Endodermal cell (in vitro differentiated cells): ENCODE measurements at places on chromosomes 3 and 15.

- DNase-seq, result peak; percentile 84
These were observed 8.9 kb upstream of the FURIN start for GRCh38 chr15:90859234-90860131.

- no peak for DNase-seq
These were observed 14.0 kb upstream of the UACA start for GRCh38 chr15:70777170-70777926.

DNA sequence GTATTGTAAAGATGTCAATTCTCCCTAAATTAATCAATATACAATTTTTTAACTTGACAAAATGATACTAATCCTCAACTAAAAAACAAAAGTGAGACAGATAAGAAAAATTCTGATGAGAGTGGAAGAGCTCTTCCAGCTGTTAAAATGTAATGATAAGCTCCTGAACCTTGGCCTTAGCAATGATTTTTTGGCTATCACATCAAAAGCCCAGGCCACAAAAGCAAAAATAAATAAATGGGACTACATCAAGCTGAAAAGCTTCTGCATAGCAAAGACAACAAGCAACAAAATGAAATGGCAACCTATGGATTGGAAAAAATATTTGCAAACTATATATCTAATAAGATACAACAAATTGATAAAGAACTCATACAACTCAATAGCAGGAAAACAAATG is 24.0 kb upstream of the SRPRB start:
- DNase-seq, result no peak

DNA sequence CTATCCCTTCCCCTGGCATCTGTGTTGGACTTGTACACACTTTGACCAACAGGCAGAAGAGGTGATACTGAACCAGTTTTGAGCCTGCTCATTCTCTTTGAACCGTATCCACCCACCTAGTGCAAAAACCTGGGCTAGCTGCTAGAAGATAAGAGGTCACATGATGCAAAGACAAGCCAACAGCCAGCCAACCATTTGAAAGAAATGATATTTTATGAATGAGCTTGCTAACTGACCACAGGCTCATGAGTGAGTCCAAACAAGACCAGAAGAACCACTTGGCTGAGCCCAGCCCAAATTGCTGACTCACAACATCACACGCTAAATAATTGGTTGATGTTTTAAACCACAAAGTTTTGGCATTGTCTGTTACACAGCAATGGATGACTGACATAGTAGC is 74.0 kb upstream of the CTNNB1 start:
- peak; percentile 5 for DNase-seq

DNA sequence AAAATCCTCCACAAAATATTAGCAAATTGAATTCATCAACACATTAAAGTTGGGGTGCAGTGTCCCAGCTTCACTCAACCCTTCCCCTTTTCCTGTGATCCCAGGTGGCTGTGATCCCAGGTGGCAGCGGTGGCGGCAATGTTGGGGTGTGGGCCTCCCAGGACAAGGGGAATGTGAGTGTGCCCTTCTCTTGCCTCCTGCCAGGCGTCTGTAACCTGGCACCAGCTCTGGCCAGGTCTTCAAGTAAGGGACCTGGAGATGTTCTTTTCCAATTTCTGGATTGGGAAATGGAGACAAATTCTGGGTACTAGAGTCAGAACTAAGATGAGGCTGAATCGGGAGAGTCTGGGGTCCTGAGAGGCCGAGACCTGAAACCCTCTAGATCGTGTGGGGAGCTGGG is 20.1 kb downstream of the GOLGA6A start:
- no peak for DNase-seq

DNA sequence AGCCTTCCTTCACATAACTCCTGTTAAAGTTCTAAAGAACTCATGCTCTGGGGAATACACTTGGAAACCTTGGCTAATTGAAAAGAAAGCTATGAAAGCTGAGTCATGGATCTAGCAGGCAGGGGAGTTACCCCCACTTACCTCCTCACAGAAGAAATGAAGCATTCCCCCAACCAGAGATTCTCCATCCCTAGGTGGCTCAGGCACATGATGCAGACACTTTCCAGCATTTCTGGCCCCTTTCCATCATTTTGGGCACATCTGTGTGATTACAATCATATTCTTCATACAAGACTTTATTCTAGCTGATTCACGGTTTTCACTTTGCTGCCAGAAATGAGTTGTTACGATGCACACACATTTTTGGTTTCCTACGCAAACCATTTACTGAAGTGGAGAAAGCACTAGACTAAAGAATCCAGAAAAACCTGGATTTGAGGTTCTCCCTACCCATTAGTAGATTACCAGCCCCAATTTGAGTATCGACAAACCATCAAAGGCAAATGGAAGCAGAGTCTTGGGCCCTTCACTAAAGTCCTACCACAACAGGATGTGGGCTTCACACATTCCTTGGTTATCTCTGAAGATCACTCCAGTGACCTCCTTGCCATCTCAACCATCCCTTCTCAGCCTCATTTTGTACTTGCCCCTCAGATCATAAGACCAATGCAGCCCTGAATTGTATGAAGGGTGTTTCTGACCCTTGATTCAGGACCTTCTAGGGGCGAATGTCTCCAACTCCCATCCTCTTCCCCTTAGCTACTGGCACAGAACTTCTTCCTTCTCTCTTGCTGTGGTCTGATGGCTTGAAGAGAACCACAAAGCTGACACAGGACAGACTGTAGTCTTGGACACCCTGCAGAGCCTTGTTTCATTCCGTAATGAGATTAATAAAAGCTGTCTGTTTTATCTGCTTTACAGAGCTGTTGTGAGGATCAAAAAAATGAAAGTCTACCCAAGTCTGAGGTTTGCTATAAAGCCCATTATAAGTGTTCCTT is 42.5 kb upstream of the SNRK start:
- no peak for DNase-seq

DNA sequence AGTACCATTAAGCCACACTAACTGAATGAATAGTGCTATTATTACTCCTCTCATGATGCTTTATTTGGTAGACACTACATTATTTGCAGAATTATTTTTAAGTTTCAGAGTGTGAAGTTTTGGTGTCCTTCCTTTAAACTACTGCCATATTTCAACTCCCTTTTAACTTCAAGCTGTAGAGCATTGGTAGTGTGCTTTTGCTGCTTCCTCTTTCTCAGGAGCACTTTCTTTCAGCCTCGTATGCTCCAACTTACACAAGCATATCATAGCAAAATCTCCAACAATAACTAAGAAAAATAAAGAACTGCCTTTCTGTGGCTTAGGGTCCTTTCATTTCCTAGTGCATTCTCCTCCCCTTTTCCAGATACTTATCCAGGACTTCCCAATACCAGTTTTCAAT is 476.4 kb upstream of the AGTR1 start:
- DNase-seq, result no peak

DNA sequence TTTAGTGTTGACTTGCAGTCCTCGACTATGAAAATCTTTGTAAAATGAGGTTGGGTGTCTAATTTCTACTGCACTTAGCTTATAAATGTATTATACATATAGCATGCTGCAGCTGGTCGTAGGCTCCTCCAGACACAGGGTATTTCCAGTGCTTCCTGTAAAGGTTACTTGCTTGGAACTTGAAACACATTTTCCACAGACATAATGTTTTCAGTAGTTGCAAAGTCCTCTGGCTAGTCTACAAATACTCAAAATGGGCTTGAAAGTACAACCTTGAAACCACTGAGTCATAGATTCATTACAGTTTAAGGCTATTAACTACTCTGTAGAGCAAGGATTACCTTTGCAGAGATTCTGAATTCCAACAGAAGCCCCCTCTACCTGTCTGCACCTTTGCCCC is 464.1 kb downstream of the RAP2B start:
- no peak for DNase-seq

DNA sequence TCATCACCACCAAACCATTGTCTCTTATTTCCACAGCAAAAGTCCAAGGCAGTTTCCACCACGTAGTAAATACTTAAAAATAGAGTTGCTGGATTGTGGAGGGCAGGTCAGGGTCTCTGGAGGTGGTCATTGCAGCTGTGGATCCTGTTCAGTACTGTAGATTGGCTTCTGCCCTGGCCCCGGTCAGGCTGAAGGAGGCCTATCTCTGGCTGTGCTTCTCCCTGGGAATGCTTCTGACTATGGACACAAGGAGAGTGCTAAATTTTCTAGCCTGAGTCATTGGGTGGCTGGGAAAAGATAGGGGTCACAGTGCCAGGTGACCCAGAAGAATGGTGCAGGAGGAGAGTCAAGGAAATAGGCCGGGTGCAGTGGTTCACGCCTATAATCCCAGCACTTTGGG is 26.3 kb upstream of the GMPPB start:
- no peak for DNase-seq

- no peak for DNase-seq
These were observed 34.4 kb upstream of the TNIK start for GRCh38 chr3:171494457-171495109.

DNA sequence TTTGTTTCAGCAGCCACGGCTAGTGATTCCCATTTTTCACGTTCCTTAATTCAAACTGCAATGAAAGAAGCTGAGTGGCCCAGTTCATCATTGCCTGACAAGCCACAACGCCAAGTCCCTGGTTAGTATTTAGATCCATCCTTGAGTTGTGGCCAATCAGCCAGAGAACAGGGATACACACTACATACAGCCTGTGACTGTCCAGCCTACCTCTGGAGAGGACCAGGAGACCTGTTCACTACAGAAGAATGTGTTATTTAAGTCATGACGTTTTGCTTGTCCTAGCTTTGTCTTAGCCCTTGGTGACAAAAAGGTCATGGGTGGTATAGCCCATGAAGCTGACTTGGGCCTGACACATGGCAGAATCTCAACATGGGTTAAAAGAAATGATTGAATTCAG is 2.7 kb upstream of the TPM1 start:
- no peak for DNase-seq

GRCh38 chr3:173399044-173399443 is 1.5 kb downstream of the NLGN1 start:
- DNase-seq, result no peak

- peak; percentile 28 for DNase-seq
These were observed 39.9 kb downstream of the FEM1B start for GRCh38 chr15:68317281-68318007.

- DNase-seq, result peak; percentile 74
These were observed 328.3 kb downstream of the OXSM start for GRCh38 chr3:26118165-26118564.

DNA sequence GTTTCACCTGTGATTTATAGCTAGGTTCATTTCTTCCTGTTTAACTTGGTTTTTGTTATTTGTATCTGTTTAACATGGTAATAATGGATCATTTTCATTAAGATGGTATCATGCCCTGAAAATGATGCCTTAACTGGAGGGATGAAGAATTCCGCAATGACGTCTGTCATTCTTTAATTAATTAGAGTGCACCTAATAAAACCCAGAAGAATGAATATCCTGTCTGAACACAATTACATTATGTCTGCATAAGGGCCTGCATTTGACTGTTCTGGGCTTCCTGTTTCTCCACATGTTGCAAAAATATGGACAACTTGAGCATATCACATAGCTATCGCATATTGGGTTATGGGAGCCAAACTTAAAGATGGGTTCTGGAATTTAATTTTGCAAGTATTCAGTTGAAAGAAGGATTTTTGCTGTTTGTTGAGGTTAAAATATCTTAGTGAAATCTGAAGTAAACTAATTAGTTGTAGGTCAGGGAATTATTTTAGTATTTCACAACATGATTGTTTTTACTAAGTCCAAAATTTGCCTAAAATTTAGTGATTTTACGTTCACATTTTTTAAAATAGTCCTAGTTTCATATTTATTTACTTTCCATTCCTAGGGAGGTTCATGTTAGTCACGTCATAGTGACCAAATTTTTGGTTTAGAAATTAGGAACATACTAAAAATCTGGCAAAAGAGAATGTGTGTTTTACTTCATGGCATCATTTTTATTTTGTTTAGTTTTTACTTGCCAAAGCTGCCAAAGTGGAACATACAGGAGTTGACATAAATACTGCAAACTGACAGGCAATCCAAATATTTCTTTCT is 321.0 kb upstream of the TGFBR2 start:
- DNase-seq, result no peak

- DNase-seq, result no peak
These were observed 49.0 kb downstream of the CD200 start for GRCh38 chr3:112381673-112382542.

DNA sequence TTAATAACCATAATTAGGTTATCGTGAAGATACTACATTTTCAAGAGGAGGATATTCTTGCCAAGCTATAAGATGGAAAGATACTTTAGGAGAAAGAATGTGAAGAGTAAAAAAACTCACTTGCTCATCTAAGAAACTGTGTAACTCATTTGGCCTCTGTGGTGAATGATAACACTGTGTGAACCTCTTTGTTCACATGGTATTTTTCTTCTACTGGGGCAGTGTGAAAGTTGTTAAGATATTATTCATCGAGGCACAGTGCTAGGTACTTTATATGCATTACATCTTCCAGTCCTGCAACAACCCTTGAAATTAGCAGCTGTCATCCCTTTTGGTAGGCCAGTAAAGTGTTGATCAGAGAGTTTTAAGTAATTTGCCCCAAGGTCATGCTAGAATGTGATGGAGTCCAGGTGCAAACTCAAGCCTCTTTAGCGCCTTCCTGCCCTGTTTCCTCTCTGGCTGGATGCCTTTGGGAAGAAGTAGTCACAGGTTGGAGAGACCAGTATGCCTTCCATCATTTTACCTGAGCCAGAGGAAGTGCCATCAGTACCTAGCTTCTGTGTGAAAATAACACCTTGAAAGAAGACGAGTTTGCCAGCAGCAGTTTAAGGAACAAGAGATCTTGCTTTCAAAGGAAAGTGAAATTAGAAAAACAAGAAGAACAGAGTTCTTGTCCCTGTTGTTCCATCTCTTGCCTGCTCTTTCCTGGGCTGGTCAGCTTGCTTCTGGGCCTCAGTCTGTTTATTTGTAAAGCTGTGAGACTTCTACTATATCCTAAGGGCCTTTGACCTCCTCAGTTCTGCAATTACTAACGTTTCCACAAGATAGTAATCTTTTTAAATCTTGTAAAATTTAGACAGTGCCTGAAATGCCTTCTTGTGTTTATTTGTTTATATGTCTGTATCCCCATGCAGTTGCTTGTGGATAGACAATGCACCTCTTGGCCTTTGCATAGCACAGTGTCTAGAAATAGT is 179.3 kb downstream of the FNDC3B start:
- no peak for DNase-seq

DNA sequence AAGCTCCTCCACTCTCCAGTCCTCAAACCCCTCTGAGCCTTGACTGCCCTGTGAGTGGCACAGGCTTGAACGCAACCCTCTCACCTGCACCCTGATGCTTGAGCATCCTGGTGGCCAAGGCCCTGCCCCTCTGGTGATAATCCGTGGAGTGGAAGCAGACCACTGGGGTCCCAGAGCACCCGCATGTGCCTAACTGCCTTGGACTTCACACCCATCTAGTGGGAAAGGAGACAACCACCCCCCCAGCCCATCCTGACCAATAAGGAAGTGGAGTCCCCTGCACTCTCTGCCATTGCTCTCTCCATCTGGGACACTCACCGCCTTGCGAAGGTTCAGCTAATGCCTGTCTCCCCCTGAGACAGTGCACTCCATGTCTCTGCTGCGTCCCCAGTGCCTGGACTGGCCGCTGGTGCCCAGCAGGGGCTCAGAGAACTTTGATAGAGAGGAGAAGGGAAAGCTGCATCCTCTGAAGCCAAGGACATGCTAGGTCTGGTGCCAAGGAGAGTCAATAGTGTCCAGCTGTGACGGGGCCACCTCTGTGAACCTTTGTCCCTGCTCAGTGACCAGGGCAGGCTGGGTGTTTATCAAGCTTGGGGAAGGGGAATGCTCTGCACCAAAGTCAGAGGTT is 3.4 kb downstream of the KLF15 start:
- no peak for DNase-seq

GRCh38 chr15:40424483-40425115 is 16.2 kb upstream of the BAHD1 start:
- no peak for DNase-seq

- DNase-seq, result peak; percentile 84
These were observed 242.6 kb upstream of the TOPAZ1 start for GRCh38 chr3:43998836-43999727.
